Glutamatergic neuron (in vitro differentiated cells): ENCODE measurements at places on chromosomes 11 and 22. TPM values are rescaled to one million over a fixed set of nuclear protein-coding genes. Genes with fewer than 3 reads are reported as not detected.

KCNJ4 gene
- total RNA-seq: 0.86 TPM

CYP2D6 gene
- total RNA-seq: 15.9 TPM

DNA sequence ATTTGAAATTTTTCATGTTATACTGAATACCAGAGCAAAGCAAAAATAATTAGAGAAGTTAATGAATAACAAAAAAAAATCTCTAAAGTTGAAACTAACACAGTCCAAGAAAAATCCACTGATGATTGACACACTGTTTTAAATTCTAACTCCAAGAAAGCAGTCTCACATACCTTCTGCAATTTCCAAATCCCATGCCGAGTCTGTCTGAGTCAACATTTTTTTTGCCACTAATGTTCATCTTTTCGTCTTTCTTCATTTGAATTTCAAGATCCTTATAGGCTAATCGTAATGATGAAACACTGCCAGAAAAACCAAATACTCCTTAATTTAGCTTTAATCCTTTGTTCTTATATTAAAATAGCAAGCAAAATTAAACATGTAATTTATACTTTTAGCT, 39.5 kb downstream of the ARFGAP3 start:
- no peak overlapping the region for H3K4me3 ChIP-seq
- H3K36me3 ChIP-seq: peaks cover 11% of the 10 kb centered on the region
- no peak for DNase-seq
- peaks cover 4% of the 10 kb centered on the region for H3K27me3 ChIP-seq
- peaks cover 9% of the 10 kb centered on the region for H3K4me1 ChIP-seq

DNA sequence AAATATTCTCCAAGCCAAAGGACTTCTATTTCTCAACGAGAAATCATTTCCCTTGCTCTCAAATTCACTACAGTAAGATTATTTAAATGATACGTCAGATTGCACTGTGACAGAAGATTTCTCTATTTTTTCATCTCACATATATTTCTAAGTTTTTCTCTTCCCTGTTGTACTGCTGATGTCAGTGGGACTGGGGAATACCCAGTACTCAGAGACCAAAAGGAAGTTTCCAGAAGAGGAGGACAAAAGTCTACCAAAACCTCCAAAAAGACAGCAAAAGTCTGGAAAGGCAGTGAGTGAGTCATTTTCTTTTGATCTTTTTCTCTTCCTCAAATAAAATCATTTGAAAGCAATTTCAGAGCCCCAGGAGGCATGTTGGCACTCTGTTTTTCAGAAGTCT, 149.8 kb upstream of the PITPNB start:
- H3K36me3 ChIP-seq: peaks cover 7% of the 10 kb centered on the region
- no peaks in the 10 kb centered on the region for H3K27me3 ChIP-seq
- H3K27ac ChIP-seq: no peak overlapping the region

- H3K4me3 ChIP-seq: no peak overlapping the region
- no peaks in the 10 kb centered on the region for H3K36me3 ChIP-seq
- H3K4me1 ChIP-seq: peaks cover 7% of the 10 kb centered on the region
- peaks cover 8% of the 10 kb centered on the region for H3K27me3 ChIP-seq
- DNase-seq: no peak
- no peak overlapping the region for H3K27ac ChIP-seq
These were observed 170.2 kb downstream of the BUD13 start for GRCh38 chr11:116602637-116602942.

DNA sequence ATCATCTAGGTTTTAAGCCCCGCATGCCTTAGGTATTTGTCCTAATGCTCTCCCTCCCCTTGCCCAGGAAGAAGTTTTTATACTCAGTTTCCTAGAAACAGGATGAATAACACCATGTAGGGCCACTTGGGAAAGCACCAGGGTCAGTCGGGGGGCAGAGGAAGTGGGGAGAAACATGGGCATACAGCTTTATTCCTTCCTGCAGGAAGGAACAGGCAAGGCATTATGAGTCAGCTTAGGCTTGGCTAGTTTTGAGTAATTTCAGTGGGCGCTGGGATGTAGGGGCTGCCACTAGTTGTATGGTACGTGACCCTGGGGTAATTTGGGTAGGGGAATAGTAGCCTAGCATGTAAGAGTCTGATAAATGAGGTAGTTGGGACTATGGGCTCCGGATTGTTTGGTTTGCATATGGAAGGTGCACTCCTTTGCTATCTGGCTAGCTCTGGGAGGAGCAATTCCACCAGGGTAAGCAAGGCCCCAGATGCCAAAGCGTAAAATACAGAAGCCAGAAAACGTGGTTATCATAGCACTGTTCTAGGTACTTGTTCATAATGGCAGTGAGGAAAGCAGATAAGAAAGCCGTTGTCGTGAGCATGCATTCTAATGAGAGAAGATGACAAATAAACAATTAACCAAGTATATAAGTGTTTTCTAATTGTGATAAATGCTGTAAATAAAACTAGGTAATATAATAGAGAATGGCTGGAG, 24.8 kb downstream of the ACER3 start:
- no peaks in the 10 kb centered on the region for H3K27me3 ChIP-seq
- no peaks in the 10 kb centered on the region for H3K4me1 ChIP-seq
- H3K4me3 ChIP-seq: no peak overlapping the region
- no peaks in the 10 kb centered on the region for H3K36me3 ChIP-seq
- H3K27ac ChIP-seq: no peak overlapping the region

GRCh38 chr11:13944016-13944415, 18.5 kb upstream of the SPON1 start:
- DNase-seq: no peak
- peaks cover 2% of the 10 kb centered on the region for H3K27me3 ChIP-seq
- H3K27ac ChIP-seq: no peak overlapping the region
- no peaks in the 10 kb centered on the region for H3K4me1 ChIP-seq
- H3K4me3 ChIP-seq: no peak overlapping the region

- no peaks in the 10 kb centered on the region for H3K4me1 ChIP-seq
- no peak within 1 kb of the TSS for H3K4me3 ChIP-seq
- H3K36me3 ChIP-seq: no peaks in the 10 kb centered on the region
- DNase-seq: no peak
These were observed at the start of gene FOLR2 for GRCh38 chr11:72216638-72217037. Gene FOLR2, plus strand, starts transcription at chr11:72216794. Its CDS starts 1,791 bp downstream, at chr11:72218585.
